Activated T-helper 17 cell treated with anti-CD3 and anti-CD28 coated beads, Interleukin-2, amount 50 U/mL, for 72 hours (primary cell): ENCODE measurements at places on chromosomes 5 and 9.

DNA sequence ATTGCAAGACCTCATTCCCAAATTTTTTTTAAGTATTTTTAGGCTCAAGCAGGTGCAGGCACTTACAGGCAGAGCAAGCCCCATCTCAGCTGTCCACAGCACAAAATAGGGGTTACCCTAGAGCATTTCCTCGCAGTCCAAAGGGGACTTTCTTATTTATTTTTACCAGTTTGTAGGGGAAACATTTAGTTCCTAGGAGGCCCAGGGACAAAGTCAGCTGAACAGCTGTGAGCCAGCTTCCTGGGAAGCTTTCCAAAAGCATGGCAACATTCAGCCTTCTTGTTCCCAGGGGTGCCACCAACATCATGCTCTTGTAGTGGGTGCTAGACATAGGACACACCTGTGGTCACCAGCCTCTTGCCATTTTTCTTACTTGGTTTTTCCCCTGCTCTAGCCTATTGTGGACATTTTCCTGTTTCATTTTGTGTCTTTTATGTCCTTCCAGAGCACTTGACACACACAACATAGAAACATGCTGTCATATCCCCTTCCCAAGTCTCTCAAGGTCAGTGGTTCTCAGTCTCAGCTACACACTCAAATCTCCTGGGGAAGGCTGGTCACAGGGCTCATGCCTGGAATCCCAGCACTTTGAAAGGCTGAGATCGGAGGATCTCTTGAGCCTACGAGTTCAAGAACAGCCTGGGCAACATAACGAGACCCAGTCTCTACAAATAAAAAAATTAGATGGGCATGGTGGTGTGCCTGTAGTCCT is 38.2 kb downstream of the HAVCR1 start:
- no peaks in the 10 kb centered on the region for H3K27me3 ChIP-seq
- H3K4me3 ChIP-seq, result no peak overlapping the region
- no peak for ATAC-seq
- peaks cover 16% of the 10 kb centered on the region for H3K4me1 ChIP-seq

- peaks cover 5% of the 10 kb centered on the region for H3K27me3 ChIP-seq
- no peak overlapping the region for H3K4me3 ChIP-seq
- peaks cover 4% of the 10 kb centered on the region for H3K4me1 ChIP-seq
- no peak for ATAC-seq
Measured at GRCh38 chr9:80093695-80094094, 521.9 kb downstream of the TLE4 start.

- H3K36me3 ChIP-seq, result peaks cover 15% of the 10 kb centered on the region
- H3K4me3 ChIP-seq, result no peak overlapping the region
- no peaks in the 10 kb centered on the region for H3K4me1 ChIP-seq
- no peaks in the 10 kb centered on the region for H3K27me3 ChIP-seq
- H3K27ac ChIP-seq, result no peak overlapping the region
- ATAC-seq, result no peak
Measured at GRCh38 chr5:116130471-116130870, 45.6 kb downstream of the COMMD10 start.

DNA sequence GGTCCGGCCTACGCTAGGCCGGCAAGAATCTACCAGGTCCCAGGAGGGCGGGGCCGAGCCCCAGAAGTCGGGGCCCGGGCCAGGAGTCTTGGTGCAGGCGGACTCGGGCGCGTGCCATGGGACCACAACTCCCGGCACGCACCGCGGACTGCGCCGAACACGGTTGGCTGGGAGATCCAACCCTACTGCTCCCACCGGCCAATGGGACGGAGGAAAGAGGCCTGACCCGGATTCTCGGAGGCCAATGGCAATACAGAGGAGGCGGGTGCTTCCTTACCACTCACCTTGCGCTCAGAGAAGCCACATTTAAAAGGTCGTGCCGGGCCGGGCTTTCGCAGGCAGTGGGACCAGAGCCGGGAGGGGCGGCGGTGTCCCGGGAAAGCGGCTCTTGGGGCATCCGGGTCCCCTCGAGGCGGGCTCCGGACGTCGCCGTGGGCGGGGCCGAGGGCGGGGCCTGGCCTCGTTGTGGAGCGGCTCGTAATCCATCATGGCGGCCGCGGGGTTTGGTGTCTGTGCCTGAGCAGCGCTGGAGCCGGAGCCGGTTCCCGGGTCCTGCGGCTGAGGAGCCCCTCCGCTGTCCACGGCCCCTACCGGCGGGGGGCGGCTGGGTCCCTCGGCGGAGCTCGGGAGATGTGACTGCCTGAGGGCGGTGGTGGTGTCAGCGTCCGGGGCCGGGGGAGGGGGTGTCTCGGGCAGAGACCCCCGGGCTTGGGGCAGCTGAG is 19.1 kb downstream of the EXOSC2 start:
- no peaks in the 10 kb centered on the region for H3K36me3 ChIP-seq
- peak overlapping the region; percentile 91 for H3K4me3 ChIP-seq
- no peaks in the 10 kb centered on the region for H3K27me3 ChIP-seq

GRCh38 chr9:1018121-1018520 is 32.0 kb upstream of the DMRT2 start:
- H3K27me3 ChIP-seq, result peaks cover 26% of the 10 kb centered on the region
- H3K4me1 ChIP-seq, result no peaks in the 10 kb centered on the region
- H3K27ac ChIP-seq, result no peak overlapping the region
- H3K4me3 ChIP-seq, result no peak overlapping the region
- ATAC-seq, result no peak

GRCh38 chr9:136852664-136853595 is 784 bp downstream of the MAMDC4 start:
- no peak overlapping the region for H3K27ac ChIP-seq
- H3K36me3 ChIP-seq, result peaks cover 30% of the 10 kb centered on the region
- no peaks in the 10 kb centered on the region for H3K27me3 ChIP-seq
- ATAC-seq, result no peak
- no peaks in the 10 kb centered on the region for H3K4me1 ChIP-seq

DNA sequence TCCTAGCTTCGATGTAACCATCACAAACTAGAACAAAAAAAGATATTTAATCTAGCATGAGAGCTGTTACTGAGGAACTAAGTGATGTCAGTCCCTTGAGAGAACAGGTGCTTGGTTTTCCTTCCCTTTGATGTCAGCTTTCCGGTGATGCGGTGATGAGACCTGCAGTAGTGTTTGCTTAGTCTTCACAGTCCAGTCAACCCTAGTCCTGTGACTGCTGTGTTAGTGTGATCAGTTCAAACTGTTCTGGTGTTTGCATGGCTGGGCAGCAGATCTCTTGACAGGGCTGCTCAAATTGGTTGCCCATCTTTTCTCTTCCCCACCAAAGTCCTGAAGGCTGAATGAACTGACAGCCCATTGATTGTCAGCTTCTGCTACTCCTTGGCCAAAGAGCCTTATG is 608.6 kb upstream of the DAB2 start:
- H3K4me3 ChIP-seq, result no peak overlapping the region
- no peak overlapping the region for H3K27ac ChIP-seq
- H3K4me1 ChIP-seq, result no peaks in the 10 kb centered on the region

GRCh38 chr9:114070188-114071103 is 7.7 kb downstream of the AMBP start:
- H3K27me3 ChIP-seq, result peaks cover 9% of the 10 kb centered on the region
- no peak overlapping the region for H3K27ac ChIP-seq
- H3K4me1 ChIP-seq, result no peaks in the 10 kb centered on the region
- no peak overlapping the region for H3K4me3 ChIP-seq
- no peaks in the 10 kb centered on the region for H3K36me3 ChIP-seq

GRCh38 chr5:176955895-176956294 is 50.7 kb downstream of the UIMC1 start:
- peaks cover 5% of the 10 kb centered on the region for H3K4me1 ChIP-seq
- no peak for ATAC-seq
- H3K36me3 ChIP-seq, result peaks cover 83% of the 10 kb centered on the region
- H3K27me3 ChIP-seq, result no peaks in the 10 kb centered on the region

GRCh38 chr5:103620851-103621547 is 58.4 kb upstream of the NUDT12 start:
- peaks cover 5% of the 10 kb centered on the region for H3K27me3 ChIP-seq
- H3K27ac ChIP-seq, result no peak overlapping the region
- no peaks in the 10 kb centered on the region for H3K4me1 ChIP-seq
- no peak overlapping the region for H3K4me3 ChIP-seq

DNA sequence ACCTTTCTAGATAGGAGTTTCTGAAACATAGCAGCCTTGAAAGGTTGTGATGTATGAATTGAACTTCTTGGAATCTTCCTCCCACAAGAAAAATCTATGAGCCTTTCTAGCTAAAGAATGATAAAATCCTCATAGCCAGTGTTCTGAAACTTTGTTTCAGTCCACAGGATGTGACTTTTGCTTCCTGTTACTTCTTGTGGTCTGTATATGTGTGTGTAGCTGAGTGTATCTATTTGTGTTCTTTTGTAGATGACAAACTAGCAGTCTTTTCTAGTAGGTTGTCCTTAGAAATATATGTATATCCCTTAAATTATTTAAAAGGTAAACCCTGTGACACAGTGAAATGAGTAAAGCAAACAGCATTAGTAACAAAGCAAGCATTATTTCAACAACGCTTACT is 188.8 kb downstream of the MRPS30 start:
- no peaks in the 10 kb centered on the region for H3K36me3 ChIP-seq
- H3K27ac ChIP-seq, result no peak overlapping the region
- no peak overlapping the region for H3K4me3 ChIP-seq
- no peaks in the 10 kb centered on the region for H3K27me3 ChIP-seq
- no peak for ATAC-seq

DNA sequence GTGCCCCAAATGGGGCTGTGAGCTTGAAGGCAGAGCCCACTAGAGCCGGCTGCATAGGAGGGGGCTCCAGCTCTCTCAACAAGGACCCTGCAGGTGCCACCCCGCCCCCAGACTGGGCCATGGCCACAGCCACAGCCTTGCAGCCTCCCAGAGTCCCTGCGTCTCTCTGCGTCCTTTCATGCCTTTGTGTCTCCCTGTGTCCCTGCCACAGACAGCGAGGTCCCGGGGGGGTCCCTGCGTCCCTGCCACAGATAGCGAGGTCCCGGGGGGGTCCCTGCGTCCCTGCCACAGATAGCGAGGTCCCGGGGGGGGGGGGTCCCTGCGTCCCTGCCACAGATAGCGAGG is 6.3 kb downstream of the NOXA1 start:
- no peak for ATAC-seq
- H3K36me3 ChIP-seq, result no peaks in the 10 kb centered on the region
- H3K4me1 ChIP-seq, result no peaks in the 10 kb centered on the region
- no peaks in the 10 kb centered on the region for H3K27me3 ChIP-seq
- no peak overlapping the region for H3K27ac ChIP-seq
- H3K4me3 ChIP-seq, result no peak overlapping the region
